Renal cortex interstitium (tissue), 15 donors: ENCODE measurements at places on chromosomes 5 and 9. TPM values are rescaled to one million over a fixed set of nuclear protein-coding genes. Genes with fewer than 3 reads are reported as not detected.

DNA sequence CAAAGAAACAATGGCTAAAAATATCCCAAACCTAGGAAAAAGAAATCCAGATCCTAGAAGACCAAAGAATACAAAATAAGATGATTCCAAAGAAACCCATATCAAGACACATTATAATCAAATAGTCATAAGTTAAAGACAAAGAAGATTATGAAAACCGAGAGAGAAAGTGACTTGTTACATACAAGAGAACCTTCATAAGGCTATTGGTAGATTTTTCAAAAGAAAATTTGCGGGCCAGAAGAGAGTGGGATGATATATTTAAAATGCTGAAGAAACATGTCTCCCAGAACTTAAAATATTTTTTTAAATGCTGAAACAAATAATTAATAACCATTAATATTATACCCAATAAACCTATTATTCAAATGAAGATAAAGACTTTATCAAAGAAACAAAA is 687.3 kb downstream of the TLE4 start:
- DNase-seq: no peak

DNA sequence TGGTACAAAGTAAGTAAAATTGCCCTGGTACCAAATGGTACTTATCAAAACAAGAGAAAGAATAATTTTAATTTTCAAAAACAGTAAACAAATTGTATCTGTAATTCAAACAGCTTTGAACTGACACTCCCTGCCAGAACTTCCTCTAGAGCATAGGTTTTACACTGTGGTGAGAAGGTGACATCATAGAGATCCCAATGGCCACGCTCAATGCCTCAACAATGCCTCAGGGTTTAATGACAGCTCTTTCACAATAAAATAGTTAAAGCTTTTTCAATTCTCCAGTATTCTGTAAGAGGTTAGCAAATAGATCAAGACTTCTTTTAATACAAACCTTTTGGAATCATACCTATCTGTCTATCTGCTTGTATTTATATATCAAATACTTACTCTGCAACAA is 437.1 kb downstream of the PRR16 start:
- no peak for DNase-seq

DNA sequence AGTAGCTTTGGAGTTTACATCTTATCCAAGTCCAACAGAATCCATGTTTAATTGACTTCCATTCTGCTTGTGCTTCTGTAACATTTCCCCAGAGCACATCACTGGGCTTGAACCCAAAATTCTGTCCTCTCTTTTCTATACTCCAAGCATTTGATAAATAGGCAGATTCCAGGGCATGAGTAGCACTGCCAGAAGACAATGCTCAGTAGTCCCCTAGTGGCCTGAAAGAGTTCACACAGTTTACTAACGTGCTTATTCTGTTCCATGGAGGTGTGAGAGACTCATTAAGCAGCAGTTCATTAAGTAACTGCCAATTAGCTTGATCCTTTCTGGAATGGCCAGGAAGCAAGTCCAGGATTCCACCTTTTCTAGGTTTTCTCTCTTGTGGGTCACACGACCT is 9.4 kb upstream of the GABRA6 start:
- DNase-seq: no peak

DNA sequence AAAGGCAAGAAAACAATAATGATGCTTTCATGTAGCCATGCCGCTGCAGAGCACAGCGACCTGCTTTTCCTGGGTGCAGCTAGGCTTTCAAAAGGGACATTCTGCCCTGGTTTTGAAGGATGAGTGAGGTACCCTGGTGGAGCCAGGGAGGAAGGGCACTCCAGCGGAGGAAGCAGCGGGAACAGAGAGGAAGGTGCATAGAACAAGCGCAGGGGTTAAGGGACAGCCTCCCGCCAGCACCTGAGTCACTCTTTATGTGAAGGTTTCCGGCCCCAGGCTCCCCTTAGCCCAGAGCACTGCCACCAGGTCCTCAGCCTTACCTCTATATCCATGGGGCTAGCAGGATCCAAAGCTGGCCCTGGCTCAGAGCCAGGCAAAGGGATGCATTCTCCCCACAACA is 221.1 kb downstream of the CDK5RAP2 start:
- DNase-seq: no peak

GRCh38 chr5:3010301-3010952 is 258.9 kb upstream of the IRX2 start:
- no peak for DNase-seq

DNA sequence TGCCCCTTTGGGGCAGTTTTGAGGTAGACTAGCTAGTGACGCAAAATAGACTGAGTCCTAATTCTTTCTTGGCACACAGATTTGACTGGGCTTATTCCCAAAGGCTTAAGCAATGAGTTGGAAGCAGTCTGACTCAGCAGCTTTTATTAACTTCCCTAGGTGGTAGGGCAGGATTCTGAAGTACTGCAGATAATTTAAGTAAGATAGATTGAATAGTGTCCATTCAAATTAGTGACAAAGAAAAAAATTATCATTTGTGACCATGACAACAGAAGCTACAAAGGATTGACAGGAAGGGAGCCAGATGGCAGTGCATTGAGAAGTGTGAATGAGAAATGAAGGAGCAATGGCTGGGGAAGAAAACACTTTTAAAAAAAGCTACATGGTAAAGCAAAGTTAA is 649.4 kb downstream of the CDH9 start:
- no peak for DNase-seq

- no peak for DNase-seq
Observed at GRCh38 chr9:108784998-108785397, 70.8 kb downstream of the ACTL7B start.

DNA sequence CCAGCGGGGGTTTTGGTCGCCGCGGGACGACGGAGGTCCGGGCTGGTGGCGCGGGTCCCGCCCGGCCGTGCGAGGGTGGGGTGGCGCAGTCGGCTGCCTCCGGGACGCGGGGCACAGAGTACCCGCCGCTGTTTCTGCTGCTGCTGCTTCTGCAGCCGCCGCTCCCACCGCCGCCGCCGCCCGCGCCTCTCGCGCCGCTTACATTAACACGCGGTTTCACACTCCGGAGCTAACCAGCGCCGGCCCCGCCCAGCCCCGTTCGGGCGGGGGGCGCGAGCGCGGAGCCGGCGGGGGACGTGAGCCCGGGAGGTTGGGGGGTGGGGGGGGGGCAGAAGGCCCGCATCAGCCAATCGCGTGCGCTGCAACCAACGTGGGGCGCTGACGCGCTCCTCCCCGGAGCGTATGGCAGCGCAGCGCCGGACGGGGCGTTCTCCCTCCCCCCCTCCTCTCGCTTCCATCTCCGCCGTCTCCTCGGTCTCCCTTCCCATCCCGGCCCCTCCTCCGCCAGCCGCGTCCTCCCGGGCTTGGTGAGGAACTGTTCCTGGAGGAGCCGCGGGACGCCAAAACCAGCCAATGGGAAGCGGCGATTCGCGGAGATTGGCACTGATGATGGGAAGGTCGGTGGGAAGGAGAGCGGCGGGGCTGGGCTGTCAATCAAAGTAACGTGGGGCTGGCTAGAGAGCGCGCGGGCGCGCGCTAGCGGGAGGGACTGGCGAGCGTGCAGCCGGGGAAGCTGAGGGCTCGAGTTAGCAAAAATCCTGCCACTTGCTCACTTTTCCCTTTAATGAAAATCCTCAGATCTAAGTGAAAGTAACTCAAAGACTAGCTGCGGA is at the start of gene TLE1:
TLE1 (minus strand) TSS at position 205 of the 833 bp plus-strand sequence. CDS start 1,307 bp downstream, outside the sequence.
- DNase-seq: peak; percentile 95

- DNase-seq: no peak
Observed at GRCh38 chr9:134323741-134324358, 2.4 kb upstream of the RXRA start.

- DNase-seq: no peak
Observed at GRCh38 chr9:11103525-11103924, 490.7 kb upstream of the PTPRD start.

GRCh38 chr5:52885614-52886013 is 97.9 kb downstream of the ITGA1 start:
- no peak for DNase-seq

DNA sequence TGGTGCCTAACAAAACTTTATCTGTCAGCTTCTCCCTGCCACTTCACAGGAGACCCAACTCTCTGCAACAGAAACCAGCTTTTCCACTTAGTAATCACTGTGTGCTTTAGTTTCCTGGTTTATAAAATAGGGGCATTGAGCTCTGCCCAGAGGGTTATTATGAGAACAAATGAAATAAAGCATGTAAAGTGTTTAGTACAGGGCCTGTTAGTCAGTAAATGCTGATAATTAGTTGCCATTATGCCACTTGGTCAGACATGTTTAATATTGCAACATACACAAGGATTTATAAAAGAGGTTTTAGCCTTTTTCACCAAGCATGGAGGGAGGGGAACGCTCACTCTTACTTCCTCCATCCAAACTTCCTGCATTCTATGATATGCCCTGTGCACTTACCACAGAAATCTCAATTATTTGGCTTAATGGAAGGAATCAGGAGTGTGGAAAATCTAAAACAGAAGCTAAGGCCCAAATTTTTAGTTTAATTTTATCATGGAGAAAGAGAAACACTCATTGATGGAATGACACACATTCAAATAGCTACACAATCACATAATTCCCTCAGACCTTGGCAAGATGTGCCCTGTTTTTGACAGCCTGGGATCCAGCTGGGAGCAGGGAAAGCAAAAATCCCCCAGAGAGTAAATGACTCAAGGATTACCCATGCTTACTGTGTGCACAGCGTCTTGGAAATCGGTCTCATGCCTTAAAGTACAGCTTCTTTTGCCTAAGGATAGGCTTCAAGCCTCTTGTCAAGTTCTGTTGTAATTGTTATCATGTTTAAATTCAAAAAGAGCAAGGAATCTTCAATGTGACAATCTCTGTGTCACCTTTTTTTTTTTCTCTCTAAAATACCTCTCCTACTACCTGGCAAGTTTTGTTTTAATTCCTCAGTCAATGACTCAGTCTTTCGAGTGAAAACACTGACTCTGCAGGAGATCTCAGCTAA is 34.0 kb downstream of the ZNF474 start:
- DNase-seq: no peak

DNA sequence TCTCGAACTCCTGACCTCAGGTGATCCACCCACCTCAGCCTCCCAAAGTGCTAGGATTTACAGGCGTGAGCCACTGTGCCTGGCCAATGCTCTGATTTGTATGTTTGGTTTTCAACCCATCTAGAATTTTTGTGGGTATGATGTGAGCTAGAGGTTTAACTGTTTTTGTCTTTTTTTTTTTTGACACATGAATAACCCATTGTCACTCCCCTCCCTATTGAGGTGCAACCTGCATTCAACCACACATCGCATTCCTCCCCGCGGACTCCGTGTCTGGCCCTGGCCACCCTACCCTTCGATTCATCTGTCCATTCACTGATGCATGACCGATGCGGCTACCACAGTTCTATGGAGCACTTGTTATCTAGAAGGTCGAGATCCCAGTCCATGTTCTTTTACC is 9.5 kb upstream of the FAM163B start:
- DNase-seq: no peak

- no peak for DNase-seq
Observed at GRCh38 chr5:65172486-65173129, 309.1 kb downstream of the ADAMTS6 start.

DNA sequence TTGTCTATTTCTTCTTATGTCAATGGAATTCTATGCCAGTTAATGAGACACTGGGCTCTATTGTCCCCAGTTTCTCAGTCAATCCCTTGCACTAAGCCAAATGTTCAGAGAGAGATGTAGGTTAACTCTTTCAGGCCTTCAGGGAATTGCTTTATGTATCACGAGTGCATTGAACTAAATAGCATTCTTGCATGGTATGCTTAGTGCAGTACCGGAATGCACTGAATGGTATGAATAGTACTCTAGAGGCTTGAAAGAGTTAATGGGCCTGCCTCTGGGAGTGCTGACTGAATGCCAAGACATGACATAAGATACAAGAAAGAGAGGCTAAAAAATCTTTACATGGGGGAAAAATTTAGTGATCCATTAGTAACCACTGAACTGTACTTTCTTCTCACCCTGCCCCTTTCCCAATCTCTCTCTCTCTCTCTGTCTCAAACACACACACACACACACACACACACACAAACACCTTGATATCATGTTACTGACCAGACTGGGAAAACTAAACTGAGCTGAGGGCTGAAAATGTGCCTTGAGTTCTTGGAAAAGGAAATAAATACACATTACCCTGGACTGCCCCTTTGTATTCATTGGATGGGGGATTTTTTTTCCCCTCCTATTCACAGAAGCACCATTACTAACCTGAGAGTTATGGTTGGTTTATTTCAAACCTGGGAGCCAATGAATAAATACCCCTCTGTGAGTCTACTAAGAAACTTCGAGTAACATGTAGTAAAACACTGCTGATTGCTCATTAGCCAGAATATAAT is 35.4 kb upstream of the TMC1 start:
- DNase-seq: peak; percentile 45

GRCh38 chr9:36149197-36149596 is 12.7 kb downstream of the GLIPR2 start:
- no peak for DNase-seq

DNA sequence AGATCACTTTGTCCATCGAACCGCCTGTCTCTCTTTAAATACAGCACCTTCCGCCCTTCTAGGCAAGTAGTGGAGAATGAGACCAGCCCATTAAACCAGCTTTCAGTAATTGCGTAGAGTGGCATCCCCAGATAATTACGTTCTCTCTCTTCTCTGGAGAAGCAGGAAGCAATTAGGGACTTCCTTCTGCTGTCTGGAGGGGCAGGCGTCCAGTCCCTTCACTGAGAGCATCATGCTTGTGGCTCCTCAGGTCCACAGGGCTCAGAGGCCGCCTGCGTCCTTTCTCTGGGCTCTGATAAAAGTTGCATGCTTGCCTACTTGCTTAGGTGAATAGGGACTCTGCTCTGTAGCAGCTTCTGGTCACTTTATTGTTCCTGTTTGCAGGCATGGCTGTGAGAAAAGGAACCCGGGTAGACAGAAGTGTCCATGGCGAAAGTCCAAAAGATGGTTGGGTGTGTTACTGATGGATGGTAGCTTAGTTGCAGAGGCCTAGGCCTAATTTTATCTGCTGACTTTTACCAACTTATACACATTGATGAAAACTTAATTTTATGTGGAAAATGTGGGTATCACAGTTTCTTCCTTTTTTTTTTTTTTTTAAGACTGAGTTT is 299.1 kb upstream of the PANK3 start:
- no peak for DNase-seq

- DNase-seq: peak; percentile 81
Observed at GRCh38 chr5:17216176-17216973, 1.1 kb upstream of the BASP1 start.

The IL5 gene
- polyA plus RNA-seq: not detected

The RARS1 gene
- polyA plus RNA-seq: 79.9 TPM

The TAF11L10 gene
- polyA plus RNA-seq: not detected

The OBP2B gene
- not detected for polyA plus RNA-seq

The SEMA5A gene
- 47.1 TPM for polyA plus RNA-seq
